Fibroblast of mammary gland (primary cell): ENCODE measurements at places on chromosomes 2 and 18.

DNA sequence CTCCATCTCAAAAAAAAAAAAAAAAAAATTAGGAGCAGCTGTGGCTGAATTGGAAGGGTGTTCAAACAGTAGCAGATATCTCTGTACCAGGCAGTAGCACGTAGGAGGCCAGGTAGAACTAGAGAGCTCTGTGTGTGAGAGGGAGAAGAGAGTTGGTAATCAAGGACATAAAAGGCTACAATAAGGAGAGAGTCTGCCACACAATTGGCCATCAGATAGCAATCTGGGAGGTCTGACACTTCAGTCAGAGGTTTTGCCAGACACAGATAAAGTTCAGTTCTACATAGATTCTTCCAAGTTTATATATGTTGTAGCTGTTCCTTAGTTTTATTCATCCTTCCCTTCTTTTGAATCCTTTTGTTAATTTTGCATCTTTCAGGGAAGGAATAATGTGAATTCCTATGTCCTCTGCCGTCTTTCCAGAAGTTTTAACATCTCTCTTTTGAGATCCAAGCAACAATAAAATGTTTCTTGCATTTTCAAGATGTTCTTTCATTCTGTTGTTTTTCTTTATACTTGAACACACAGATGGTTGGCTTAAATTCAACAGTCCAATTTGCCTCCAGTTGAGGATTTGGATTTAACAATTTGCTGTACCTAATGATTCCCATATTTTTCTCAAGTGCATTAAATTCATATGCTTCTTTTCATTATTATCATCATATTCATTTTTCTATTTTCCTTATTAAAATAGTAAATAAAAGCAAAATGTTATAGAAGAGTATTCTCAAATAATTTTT lies 600.3 kb upstream of the GCFC2 start:
- no peak for DNase-seq

GRCh38 chr2:160174322-160174721 lies 25.8 kb downstream of the ITGB6 start:
- no peak for DNase-seq

- peak; percentile 82 for DNase-seq
Measured at GRCh38 chr2:227862227-227862740, 9.1 kb upstream of the DAW1 start.

DNA sequence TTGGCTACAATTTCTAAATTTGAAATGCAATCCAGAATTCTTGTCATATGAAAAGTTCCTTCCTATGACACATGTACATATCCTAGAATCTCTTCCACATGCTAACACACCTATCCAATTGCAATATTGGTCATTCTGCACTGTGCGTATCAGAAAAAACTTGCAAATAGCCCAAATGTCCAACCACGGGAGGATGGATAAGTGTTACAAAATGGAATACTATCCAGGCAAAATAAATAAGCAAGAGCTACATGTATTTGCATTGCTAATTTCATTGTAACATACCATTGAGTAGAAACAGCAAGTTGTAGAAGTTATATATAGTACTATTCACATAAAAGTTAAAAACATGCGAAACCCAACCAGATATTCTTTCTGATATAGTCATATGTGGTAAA lies 15.6 kb upstream of the RHOB start:
- no peak for DNase-seq

DNA sequence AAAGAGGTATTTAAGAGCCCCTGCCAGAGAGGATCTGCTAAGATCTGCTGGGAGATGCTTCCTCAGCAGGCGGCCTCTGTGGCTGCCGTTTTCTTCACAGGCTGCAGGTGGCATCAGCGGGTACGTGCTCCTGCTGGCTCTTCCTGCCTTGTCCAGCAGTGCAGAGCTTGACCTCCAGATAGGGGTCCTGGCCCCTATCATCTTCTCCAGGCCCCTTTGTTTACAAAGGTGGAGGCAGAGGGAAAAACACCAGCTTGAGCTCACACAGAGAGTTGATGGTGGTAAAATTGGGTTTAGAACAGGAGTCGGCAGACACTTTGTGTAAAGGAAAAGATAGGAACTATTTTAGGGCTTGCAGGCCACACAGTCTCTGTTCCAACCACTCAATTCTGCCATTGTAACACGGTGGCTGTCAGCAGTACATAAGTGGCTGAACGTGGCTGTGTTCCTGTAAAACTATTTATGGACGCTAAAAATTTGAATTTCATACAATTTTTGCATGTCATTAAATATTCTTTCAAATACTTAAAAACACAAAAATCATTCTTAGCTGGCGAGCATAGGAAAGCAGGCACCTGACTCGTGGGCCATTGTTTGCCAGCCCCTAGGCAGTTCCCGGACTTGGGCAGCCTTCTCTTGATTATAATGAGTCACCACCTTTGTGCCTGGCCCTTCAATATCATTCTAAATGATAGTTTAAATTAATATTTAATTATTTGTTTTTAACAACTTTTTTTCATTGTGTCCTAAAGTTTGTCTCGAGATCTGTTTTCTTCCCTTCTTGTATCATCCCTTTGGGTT lies 98.2 kb upstream of the B3GNT7 start:
- DNase-seq = peak; percentile 51

DNA sequence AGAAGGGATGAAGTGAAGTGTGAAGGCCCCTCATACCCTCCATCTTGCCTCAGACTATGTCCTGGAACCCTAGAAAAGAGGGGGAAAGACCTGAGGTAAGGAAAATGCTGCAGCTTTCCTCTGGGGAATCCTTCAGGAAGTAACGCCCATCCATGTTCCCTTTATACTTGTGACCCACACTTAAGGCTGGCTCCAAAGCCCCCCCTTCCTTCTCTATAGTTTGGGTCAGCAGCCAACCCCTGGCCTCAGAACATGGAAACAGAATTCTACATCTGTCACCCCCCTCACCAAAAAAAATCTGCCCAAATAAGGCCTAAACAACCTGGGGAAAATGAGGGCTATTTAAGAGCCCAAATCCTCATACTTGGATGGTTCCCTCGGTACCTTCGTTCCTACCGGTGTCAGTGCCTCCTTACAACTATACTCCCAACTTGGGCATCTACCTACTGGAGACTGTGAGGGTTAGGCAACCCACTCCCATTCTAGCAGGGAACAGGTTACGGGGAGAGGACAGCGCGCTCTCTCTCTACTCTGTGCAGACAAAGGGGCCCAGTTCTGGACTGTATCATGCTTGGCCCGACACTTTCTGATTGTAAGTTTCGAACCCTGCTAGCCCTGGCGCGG lies 689 bp downstream of the OST4 start:
- no peak for DNase-seq

DNA sequence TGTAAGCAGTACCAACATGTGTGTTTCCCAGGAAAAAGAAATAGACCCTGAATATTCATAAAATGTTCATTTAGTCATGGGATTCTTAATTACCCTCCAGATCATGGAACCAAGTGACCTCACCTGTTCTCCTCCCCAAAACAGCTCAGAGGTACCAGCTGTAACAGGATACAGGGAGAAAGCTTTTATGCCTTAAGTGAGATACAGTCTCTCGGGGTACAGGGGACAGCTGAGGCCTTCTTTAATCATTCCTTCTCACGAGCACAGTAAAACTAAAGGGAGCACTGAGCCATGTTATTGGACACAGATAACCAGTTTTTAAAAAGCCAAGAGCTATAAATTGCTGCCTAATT lies 16.6 kb downstream of the EPHA4 start:
- no peak for DNase-seq

DNA sequence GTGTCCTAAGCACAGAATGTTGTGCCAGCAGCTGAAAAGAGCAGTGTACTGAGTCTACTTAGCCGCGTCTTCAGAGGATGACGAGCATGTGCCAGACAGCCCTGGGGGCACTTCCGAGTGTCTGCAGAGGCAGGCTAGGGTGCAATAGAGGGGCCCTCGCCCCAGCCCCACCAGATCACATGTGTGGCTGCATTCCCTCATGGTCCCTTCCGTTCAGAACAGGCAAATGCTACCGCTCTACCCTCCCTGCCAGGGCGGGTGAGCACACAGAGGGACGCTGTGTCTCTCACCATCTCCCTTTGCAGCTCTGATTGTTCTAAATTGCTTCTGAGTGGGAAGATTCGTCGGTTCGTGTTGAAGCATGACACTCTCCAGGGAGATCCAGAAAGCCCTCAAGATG lies 212.2 kb upstream of the RAB12 start:
- no peak for DNase-seq

GRCh38 chr2:49053156-49053555 lies 101.2 kb downstream of the FSHR start:
- no peak for DNase-seq

DNA sequence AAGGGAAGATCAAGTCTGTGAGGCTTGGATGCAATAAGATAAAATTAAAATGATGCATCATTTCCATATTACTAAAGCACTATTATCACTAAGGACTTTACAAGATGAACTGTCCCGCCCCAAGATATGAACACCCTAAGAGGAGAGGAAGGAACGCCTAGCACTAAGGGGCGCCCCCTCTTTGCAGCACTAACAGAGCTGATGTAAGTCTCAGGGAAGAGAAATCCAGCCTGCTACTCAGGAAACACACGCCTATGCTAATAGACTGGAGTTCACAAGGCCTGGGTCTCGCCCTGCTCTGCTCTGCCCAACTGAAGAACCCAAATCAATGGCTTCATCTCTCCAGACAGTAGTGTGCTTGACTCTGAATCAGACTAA lies 6.1 kb downstream of the INO80C start:
- no peak for DNase-seq

- DNase-seq = no peak
Measured at GRCh38 chr2:194319222-194319992, 1337.6 kb upstream of the SLC39A10 start.
